ENCODE measurements at places on chromosomes 11 and 22.

DNA sequence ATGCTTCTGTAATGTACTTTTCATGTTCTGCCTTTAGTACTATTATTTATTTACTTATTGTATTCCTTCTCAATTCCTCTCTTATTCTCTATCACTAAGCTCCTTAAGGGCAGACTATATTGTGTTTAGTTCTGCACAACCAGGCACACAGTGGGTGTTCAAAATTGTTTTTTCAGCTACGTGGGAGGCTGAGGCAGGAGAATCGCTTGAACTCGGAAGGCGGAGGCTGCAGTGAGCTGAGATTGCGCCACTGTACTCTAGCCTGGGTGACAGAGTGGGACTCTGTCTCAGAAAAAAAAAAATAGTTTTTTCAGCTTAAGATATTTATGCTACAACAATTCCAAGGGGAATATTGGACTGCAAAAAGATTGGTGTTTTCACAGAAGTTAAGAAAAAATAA, 17.4 kb upstream of the DDX17 start:
- no peak for DNase-seq

DNA sequence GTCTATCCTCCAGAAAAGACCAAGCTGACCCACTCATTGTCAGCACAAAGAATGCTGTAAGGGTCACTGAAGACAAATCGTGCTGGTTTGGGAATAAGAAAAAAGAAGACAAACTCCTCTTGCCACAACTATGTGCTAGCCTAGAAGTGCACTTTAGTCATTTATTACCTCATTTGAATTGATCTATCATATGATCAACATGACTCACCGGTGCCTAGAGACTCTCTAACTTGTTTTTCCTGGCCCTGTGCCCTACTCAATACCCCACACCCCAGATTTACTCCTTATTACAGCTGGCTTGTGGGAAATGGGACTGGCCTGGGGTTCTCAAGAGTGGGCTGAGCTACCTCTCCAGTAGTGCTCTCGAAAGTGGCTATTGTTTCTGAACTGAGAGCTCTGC, 35.9 kb upstream of the HORMAD2 start:
- no peak for DNase-seq

GRCh38 chr11:108632041-108632704, 32.7 kb upstream of the DDX10 start:
- DNase-seq, result no peak

DNA sequence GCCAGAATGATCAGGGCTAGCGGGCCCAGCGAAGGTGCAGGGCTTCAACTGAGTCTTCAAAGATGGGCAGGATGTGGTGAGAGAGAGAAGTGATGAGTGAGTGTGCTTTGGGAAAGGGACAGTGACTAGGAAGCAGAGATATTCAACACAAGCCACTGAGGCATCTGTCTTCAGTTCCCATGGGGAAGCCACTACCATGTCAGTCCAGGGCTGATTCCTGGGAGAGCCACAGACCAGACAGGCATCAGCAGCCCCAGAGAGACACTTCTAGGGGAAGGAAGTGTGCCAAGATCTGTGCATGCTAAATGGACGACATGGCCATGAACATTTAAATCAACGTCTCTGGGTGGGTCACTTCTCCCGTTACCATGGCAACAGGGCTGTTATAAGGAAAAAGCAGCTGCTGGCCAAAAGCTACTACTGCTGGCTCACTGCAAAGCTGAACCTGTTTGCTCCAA, 28.5 kb downstream of the P4HA3 start:
- no peak for DNase-seq

- no peak for DNase-seq
These were observed 27.9 kb upstream of the MOB2 start for GRCh38 chr11:1514336-1515061.

DNA sequence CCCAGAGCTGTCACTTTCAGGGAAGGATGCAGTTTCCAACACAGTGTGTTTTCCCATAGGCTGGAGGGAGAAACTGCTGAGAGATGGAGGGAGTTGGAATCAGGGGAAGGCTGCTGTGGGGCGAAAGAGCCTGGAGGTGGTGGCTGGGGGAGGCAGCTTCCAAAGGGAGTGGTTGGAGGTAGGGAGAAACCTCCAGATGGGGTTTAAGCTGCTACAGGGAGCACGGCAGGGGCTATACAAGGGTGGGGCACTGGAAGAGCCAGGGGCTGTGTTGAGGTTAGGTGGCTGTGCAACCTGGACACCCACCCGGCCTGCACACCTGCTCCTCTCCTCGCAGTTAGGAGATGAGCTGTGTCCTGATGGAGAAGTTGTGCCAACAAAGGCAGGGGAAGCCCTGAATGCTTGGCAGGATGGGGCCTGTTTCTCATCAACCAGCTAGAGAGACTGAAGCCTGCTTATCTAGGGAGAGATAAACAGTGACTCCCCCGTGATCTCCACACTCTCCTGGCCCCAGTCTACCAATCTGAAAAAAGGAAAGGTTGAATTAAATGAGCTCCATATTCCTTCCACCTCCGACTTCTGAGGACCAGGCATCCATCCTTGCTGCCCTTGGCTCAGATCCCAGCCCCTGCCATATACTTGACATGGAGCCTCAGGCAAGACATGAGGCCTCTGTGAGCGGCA, 3.6 kb upstream of the SLCO2B1 start:
- no peak for DNase-seq

DNA sequence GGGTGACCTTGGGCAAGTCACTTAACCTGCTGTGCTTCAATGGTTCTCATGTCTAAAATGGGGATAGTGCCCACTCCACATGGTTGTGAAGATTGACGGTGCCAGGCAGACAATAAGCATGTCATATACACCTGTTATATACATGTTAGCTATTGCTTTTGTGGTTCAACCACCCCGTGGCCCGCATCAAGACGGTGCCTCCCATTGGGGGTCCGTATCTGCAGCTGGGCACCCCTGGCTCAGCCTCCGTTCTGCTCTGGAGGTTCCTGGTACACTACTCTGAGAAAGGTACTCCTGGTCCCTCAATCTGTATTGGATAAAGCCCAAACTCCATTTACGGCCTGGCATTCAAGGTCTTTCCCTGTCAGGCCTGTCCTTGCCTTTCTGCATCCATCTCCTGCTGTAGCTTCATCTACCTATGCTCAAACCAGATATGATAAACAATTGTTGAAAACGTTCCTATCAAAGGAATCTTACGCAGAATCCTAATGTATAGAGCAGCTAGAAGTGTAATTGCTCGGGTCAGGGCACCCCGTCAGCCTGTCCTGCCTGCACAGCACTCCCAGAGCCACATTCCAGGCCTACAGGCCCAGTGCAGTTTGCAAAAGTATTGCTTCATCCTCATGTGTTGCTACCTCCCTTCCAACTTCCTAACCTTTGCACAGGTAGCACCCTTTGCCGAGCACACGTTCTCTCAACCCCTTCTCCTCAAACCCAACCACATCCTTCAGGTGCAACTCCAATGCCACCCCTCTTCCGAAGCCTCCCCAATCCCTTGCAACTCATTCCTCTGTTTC, 194.9 kb downstream of the BCR start:
- DNase-seq, result no peak

DNA sequence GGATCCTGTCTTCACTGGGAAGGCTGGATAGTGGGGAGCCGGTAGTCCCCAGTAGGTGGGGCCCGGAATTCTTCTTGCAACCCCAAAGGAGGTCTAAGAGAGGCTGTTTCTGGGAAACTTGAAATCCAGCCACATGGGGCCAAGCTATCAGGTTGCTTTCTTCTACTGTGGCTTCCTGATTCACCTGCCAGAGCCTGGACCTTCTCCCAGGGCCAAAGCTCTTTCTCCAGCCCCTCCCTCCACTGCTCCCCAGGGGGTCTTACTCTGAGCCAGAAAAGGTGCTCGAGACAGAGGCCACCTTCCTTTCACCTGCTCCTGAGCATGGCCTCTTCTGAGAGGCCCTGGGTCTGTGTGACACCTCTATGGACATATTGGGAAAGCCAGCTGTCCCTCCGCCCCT, 9.1 kb downstream of the TST start:
- no peak for DNase-seq

DNA sequence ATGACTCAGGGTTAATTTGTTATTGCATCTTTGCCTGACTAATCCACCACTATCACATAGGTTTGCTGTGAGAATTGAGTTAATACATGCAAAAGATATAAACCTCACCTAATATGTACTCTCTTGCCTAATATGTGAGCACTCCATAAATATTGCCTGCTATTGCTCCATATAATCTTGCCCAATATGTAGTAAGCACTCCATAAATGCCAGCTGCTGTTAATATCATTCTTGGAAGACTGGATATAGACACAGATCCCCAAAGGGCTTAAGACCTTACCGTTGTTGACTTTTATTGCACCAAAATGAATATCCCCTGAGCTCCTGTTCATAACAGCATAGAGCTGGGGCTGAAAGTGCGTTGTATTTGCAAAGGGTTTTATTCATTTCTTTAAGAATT, 27.0 kb upstream of the LRRC55 start:
- DNase-seq, result no peak

GRCh38 chr22:46145896-46146295, 4.4 kb upstream of the PPARA start:
- no peak for DNase-seq

DNA sequence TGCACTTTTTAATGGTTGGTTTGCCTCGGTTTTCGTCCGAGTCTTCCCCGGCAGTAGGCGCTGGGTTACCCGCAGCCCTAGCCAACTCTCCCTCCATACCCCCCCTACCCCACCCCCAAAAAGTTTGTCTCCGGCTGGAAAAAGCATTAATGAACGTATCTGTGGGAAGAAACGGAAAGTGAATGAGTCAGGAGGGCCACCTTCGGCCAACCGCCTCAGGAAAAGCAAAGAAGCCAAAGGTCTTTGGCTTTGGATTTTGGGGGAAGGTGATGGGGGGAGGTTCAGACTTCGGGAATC, 508 bp upstream of the FLI1 start:
- DNase-seq, result no peak

DNA sequence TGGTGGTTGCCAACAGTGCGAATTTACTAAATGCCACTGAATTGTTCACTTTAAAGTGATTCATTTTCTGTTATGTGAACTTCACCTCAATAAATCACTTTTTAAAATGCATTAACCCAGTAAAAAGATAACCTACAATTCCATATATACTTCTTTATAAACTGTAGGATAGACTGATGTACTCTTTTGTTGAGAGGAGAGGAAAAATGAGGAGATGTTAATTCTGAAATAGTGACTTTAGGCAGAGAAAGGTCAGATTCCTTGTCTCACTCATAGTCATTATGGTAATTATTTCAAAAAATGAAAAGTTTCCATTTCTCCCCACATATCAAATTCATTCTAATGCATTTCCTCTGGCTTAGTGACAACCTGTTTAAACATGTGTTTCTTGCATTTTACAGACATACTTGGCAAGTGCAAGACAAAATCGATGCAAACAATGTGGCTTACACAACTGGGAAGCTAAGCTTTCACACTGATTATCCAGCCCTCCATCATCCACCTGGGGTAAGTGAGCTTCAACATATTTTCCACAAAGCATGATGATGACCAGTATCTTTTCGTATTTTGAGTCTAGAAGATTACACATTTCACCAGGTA, 74.5 kb downstream of the BBOX1 start:
- no peak for DNase-seq

DNA sequence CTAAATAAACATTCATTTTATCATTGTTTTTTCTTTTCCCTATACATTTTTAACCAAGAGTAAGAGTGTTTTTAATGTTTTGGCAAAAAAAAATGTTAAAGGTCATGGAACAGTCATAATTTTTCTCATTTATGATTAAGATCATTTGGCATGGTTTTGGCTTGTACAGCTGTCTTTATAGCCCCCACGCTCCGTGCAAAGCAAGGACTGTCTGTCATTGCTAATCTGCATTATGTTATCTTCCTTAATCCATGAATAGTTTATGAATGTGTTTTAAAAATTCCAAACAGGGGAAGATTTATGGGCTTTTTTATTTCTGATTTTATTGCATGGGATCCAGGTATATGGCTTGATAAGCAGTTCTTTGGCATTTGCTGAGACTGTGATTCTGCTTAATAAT, 28.1 kb downstream of the PGM2L1 start:
- no peak for DNase-seq

- DNase-seq, result no peak
These were observed 86.0 kb downstream of the MAML2 start for GRCh38 chr11:96257036-96257435.

DNA sequence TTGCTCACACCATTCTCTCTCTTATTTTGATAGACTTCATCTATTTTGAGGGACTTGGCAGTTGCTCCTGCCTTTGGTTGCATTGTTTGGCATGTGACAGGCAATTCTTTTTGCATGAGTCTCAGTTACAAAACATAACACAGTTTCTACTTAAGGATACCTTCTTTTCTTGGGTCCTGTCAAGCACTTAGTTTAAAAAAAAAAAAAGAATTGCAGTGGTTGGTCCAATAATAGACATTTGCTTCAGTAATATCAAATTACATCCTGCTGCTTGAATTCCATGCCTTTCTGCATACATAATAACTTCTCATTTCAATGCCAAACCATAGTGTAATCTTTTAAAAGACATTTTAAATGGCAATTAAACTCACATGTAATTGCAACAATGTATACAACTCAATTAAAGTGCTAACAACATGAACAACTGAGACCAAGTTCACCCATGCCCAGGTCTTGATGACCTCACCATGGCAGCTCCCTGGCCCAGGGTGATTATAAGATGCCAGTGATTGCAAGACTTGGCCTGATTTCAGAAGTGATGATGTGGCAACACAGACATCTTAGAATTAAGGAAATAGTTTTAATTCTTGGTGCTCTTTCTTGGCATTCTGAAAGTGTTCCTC, 32.2 kb upstream of the PLET1 start:
- no peak for DNase-seq

- no peak for DNase-seq
These were observed 2.0 kb upstream of the TBX10 start for GRCh38 chr11:67641338-67642172.

- DNase-seq, result no peak
These were observed 128.7 kb downstream of the CTTN start for GRCh38 chr11:70527046-70527395.

DNA sequence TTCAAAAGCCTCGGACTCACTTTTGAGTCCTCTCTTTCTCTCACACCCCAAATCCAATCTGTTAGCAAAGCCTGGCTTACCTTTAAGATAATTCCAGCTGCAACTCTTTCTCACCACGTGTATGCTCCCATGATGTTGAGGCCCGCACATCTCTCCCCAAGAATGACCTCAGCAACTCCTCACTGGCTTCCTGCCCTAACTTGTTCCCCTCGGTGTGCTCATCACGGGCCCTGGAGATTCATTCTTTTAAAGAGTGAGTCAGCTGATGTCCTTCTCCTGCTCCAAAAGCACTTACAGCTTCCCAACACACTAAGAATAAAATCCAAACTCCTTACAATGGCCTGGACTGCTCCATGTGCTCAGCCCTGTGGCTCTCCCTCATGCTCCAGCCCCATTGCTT, 1041.3 kb downstream of the OPCML start:
- DNase-seq, result no peak

- peak; percentile 60 for DNase-seq
These were observed 165.1 kb downstream of the CEP164 start for GRCh38 chr11:117492578-117493251.

- no peak for DNase-seq
These were observed 2.9 kb downstream of the POU2AF3 start for GRCh38 chr11:111301004-111301841.

GRCh38 chr22:47564651-47565434, 802.4 kb downstream of the TBC1D22A start:
- DNase-seq, result no peak

GRCh38 chr11:10158461-10158860, 135.6 kb downstream of the SBF2 start:
- no peak for DNase-seq

GRCh38 chr11:92552942-92553341, 328.3 kb downstream of the FAT3 start:
- DNase-seq, result no peak
